Neural cell (in vitro differentiated cells): ENCODE measurements at places on chromosomes 6 and 20. TPM values are rescaled to one million over a fixed set of nuclear protein-coding genes. Genes with fewer than 3 reads are reported as not detected.

SYTL3 gene
- polyA plus RNA-seq: 2.1 and 3.8 TPM in 2 replicates

METTL24 gene
- not detected in 2 replicates for polyA plus RNA-seq

ELOVL4 gene
- polyA plus RNA-seq: 43.1 and 47.9 TPM in 2 replicates

TINAG gene
- 1.1 TPM in 1 of 2 replicates, not detected in the other for polyA plus RNA-seq

MLIP gene
- polyA plus RNA-seq: 0.32 TPM in 1 of 2 replicates, not detected in the other

UBE2V1 gene
- polyA plus RNA-seq: 34.4 and 44.2 TPM in 2 replicates

BACH2 gene
- 45.5 and 52.7 TPM in 2 replicates for polyA plus RNA-seq

SH3BGRL2 gene
- polyA plus RNA-seq: 22.7 and 25.3 TPM in 2 replicates

SIRPD gene
- not detected in 2 replicates for polyA plus RNA-seq

ATP6V1G2 gene
- polyA plus RNA-seq: 56.7 and 76.7 TPM in 2 replicates

ARFGEF3 gene
- polyA plus RNA-seq: 4.5 and 4.6 TPM in 2 replicates

MMP24 gene
- polyA plus RNA-seq: 57.4 and 68.9 TPM in 2 replicates

NQO2 gene
- polyA plus RNA-seq: 33.2 and 47.7 TPM in 2 replicates

BPIFB1 gene
- polyA plus RNA-seq: not detected in 2 replicates

BEND6 gene
- 5.4 and 8.6 TPM in 2 replicates for polyA plus RNA-seq

TSPO2 gene
- polyA plus RNA-seq: not detected in 2 replicates

HLA-DRB1 gene
- not detected in 2 replicates for polyA plus RNA-seq

MYL9 gene
- polyA plus RNA-seq: not detected in 2 replicates

ACTL10 gene
- not detected in 2 replicates for polyA plus RNA-seq

NR2E1 gene
- polyA plus RNA-seq: 0.50 and 1.3 TPM in 2 replicates

DCDC2 gene
- polyA plus RNA-seq: 0.06 and 0.57 TPM in 2 replicates

FOXQ1 gene
- polyA plus RNA-seq: not detected in 2 replicates

DLGAP4 gene
- polyA plus RNA-seq: 31.2 and 50.9 TPM in 2 replicates

LY6G6F gene
- not detected in 2 replicates for polyA plus RNA-seq

HLA-G gene
- polyA plus RNA-seq: not detected in 2 replicates

GSTA1 gene
- polyA plus RNA-seq: 0.86 TPM in 1 of 2 replicates, not detected in the other

SRMS gene
- not detected in 2 replicates for polyA plus RNA-seq

HUS1B gene
- 0.52 and 1.8 TPM in 2 replicates for polyA plus RNA-seq

RNF5 gene
- 342 and 369 TPM in 2 replicates for polyA plus RNA-seq

ARMH2 gene
- polyA plus RNA-seq: 0.73 TPM in 1 of 2 replicates, not detected in the other

FAM50B gene
- polyA plus RNA-seq: 0.18 and 0.79 TPM in 2 replicates

LST1 gene
- polyA plus RNA-seq: not detected in 2 replicates

SRXN1 gene
- 6.9 and 7.5 TPM in 2 replicates for polyA plus RNA-seq

PXDC1 gene
- polyA plus RNA-seq: 3.9 and 4.2 TPM in 2 replicates

SNRPB gene
- polyA plus RNA-seq: 289 and 335 TPM in 2 replicates

GLP1R gene
- 0.06 TPM in 1 of 2 replicates, not detected in the other for polyA plus RNA-seq

SIM1 gene
- polyA plus RNA-seq: not detected in 2 replicates

NOX3 gene
- 0.11 TPM in 1 of 2 replicates, not detected in the other for polyA plus RNA-seq
